ENCODE measurements at places on chromosomes 1 and 21.

DNA sequence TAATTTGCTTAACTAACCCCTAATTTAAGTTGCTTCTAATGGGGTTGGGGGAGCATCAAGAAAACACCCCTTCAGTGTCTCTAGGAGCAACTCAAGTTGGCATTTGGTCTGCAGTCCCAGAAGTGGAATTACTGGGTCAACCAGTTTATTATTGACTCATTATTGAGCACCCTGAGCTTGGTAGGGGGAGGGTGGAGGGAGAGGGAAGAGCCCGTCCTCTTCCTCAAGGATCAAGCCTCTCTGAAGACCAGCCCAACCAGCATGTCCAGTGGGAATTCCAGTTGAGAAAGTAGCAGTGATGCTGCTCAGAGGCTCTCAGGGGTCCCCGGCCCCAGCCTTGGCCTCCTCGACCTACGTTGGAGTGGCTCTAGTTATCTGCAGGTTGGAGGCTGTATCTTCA is 2.1 kb upstream of the PLA2G2F start:
- no peak for DNase-seq

- no peak for DNase-seq
Observed at GRCh38 chr1:201399352-201400126, 415 bp upstream of the LAD1 start.

GRCh38 chr1:1434131-1434823 is 1.2 kb upstream of the VWA1 start:
- DNase-seq: peak; percentile 80

- DNase-seq: no peak
Observed at GRCh38 chr1:167707942-167708341, 13.8 kb upstream of the MPZL1 start.

- DNase-seq: no peak
Observed at GRCh38 chr1:48767975-48768510, 8.6 kb downstream of the BEND5 start.

GRCh38 chr1:206456577-206457370 is 13.5 kb upstream of the IKBKE start:
- DNase-seq: no peak

DNA sequence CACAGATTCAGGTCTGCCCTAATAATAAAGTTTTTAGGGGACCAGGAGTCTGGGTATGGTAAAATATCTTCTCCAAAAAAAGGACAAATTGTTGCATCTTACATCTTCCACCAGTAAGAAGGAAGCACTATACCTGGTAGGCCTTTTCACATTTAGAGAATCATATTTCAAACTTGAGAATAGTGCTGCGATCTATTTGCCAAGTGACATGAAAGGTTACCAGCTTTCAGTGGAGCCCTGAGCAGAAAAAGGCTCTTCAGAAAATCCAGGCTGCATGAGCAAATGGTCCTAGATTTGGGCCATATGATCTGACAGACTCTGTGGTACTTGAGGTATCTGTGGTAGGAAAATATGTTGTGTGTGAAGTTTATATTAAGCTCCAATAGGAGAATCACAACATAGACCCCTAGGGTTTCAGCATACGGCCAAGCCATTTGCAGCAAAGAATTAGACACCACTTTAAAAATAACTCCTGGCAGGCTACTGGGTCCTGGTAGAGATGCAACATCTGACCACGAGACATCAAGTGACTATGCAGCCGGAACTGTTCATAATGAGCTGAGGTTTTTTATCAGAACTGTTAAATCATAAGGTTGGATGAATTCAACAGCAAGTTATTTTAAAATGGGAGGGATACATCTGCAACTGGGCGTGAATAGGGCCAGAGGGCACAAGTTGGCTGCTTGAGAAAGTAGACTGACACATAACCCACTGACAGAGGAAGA is 38.6 kb upstream of the CCDC190 start:
- no peak for DNase-seq

- DNase-seq: no peak
Observed at GRCh38 chr1:112815376-112815775, 100.2 kb upstream of the PPM1J start.

DNA sequence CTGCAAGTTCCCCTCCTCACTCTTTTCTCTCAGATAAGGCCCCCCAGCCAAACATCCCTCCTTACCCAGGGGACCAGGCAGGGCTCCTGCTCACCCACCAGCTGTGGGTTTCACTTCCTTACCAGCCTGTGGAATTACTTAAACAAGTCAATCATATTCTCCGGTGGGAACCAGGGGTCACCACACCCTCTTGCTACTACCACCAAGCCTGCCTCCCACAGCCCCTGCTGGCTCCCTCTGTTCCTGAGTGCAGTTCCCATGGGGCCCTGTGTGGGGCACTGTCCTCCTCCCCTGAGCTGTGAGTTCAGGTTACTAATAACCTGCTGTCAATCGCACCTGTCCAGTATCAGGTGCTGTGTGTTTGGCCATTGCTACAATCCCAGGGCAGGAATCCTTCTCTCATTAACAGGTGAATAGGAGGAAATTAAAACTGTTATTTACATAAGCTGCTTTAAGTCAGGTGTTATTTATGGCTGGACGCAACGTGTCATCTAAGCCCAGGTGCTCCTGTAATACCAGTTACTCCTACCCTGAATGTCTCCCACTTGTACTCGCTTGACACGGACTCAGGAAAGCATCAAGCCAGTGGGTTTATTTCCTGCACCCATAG is 53.1 kb upstream of the LBR start:
- no peak for DNase-seq

GRCh38 chr1:89519779-89520358 is 4.8 kb upstream of the LRRC8B start:
- no peak for DNase-seq

DNA sequence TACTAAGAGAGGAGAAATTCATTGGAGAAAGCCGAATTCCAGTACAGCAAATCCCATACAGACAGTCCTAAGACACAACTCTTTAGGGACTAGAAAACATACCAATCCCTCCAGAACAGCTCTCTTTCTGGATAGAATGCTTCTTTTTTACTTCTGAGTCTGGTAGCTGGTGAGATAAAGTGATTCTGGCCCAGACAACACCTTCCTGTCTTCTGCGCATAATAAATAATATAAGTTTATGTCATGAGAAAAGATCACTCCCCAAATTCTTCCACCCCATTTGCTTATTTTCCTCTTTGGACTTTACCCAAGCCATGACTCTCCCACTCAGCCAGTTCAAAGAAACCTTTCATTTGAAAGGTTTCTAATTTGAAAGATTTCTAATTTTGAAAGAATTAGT is 98.4 kb downstream of the EDEM3 start:
- DNase-seq: peak; percentile 16

Data from Ammon's horn (tissue), 1 donor.